Calu3 (cell line): ENCODE measurements at places on chromosomes 4 and X.
A peak's percentile ranks its signal among the peaks of the same experiment; 100 is the strongest.

- no peak for DNase-seq
These were observed 256.5 kb upstream of the FAT1 start for GRCh38 chr4:186979961-186980745.

GRCh38 chr4:10893395-10893794, 208.8 kb upstream of the CLNK start:
- peak; percentile 1 for DNase-seq

- DNase-seq = no peak
These were observed 79.5 kb upstream of the FAM9C start for GRCh38 chrX:13123857-13124345.

- no peak for DNase-seq
These were observed 217.6 kb downstream of the PTTG2 start for GRCh38 chr4:38177641-38178391.

DNA sequence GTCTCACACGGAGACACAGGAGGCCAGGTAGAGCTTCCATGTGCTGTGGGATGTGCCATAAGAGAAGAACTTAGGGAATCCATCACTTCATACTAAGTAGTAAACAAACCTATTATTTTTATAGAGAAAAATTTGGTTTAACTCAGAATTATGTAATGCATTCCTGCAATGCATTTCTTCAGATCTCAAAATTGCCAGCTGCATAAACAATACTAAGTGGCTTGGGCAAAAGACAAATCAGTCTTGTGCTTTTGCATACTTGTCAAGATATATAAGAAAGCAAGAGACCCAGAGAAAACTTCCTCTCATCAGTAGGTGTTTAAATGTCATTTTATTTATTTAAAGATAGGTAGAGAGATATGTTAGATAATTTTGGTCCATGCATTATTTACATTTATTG, 382.1 kb upstream of the CTSO start:
- no peak for DNase-seq

- no peak for DNase-seq
These were observed 221.7 kb downstream of the RBMX2 start for GRCh38 chrX:130623518-130623917.

DNA sequence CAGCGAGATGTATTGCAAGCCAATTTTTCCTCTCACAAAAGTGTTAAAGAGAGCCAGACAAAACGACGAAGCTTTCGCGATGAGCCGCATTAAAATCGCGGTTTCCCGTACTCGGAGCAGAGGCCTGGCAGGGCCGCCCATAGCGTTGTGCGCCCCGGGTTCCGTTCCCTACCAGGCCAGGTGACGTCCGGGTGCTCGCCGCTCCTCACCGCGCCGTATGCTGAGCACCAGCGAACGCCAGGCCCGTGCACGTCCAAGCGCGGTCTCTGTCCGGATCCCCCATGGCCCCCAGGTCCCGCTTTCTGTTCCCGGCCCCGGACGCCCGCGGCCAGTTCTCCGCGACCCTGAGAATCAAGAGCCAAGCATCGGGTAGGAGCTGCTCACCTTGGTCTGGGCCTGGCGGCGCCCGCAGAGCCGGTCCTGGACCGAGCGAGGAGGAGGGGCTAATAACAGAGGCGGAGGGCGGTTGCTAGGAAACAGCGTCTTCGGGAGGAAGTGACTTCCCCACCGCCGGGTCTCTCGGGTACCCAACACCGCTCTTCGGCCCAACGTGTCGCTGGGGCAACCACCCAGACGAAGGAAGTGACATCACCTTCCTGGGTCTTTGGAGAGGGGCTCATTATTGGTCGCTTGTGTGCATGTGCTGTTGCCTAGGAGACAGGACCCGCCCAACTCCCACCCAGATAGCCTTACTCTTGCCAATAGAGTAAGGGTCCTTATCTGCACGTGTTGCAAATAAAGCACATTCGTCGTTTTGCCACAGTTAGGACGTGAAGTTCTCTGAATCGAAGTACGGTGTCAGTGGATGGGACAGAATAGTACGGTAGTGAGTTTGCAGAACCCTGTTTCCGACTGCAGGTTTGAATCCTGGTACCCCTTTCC, at the start of gene MAP9:
Gene MAP9 (minus strand): TSS at position 579 of the 882 bp plus-strand sequence. CDS start 1,115 bp downstream, outside the sequence.
- DNase-seq = peak; percentile 90

- no peak for DNase-seq
These were observed 57.8 kb downstream of the SOD3 start for GRCh38 chr4:24853142-24853541.

- DNase-seq = no peak
These were observed 14.9 kb downstream of the HNRNPD start for GRCh38 chr4:82358847-82359246.

DNA sequence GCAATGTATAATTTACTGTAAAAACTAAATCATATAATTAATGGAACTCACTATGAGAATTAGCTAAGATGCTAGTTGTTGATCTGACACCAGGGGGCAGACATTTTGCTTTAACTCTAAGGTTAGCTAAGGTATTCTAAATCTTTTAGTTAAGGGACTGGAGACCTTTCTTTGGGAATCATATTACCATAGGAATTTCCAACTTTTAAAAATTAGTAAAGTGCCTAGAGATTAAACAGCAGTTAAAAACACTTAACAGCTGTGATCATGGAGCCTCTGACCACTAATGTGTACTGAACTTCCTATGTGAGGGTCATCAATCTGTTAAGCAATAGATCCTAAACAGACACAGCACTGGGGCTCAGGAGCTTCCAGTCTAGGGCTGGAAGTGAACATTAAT, 226.6 kb downstream of the NSUN7 start:
- DNase-seq = peak; percentile 56

DNA sequence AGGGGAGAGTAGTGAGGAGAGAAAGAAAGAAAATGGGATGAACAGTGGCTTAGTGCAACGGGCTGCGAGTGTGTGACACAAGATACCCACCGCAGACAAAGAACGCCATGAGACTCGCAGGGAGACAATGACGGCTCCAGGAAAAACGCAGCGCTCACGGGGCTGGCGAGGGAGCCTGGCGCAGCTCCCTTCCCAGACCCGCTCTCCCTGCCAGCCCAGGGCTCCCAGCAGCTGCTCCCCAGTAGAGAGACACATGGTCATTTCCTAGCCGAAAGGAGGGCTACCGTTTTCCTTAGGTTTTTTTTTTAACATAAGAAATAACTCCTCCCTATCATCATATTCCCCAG, 149.5 kb downstream of the MAML3 start:
- no peak for DNase-seq

- DNase-seq = no peak
These were observed 177.8 kb downstream of the RASL11B start for GRCh38 chr4:53039741-53040458.

DNA sequence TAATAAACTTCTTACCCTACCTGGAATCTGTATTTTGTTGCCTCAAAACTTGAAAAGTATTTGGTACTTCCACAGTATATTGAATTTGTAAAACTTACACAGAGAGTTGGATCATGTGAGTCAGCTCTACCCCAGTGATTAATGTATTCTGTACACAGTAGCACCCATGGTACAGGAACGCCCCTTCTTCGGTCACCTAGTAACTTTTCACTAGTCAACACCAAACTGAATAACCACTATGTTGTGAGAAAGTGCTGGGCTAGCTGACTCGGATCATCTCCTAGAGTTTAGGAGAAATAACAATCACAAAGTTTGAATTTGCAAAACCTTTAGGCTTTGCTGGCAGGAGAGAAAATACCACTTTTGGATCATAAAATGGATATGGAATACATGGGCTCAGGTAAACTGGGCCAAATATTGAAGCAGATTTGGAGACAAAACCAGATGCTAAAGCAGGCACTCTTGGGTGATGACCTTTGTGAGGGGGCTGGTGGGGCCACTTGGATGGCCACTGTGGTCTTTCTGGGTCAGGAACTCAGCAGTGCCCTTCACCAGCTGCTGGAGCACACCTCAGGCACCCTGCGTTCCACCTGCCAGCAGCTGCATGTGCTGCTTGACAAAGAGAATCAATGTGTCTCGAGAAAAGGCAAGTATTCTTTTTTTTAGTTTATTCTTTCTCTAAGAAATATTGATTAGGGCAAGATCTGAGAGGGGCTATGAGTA, at the start of gene DTHD1:
Gene DTHD1 (plus strand): TSS at position 233 of the 723 bp plus-strand sequence. CDS start 143 bp downstream, at position 376.
- DNase-seq = peak; percentile 14

- no peak for DNase-seq
These were observed 412.2 kb downstream of the PPP3CA start for GRCh38 chr4:100935090-100935489.

GRCh38 chr4:15636818-15637217, 18.3 kb downstream of the FBXL5 start:
- DNase-seq = no peak

DNA sequence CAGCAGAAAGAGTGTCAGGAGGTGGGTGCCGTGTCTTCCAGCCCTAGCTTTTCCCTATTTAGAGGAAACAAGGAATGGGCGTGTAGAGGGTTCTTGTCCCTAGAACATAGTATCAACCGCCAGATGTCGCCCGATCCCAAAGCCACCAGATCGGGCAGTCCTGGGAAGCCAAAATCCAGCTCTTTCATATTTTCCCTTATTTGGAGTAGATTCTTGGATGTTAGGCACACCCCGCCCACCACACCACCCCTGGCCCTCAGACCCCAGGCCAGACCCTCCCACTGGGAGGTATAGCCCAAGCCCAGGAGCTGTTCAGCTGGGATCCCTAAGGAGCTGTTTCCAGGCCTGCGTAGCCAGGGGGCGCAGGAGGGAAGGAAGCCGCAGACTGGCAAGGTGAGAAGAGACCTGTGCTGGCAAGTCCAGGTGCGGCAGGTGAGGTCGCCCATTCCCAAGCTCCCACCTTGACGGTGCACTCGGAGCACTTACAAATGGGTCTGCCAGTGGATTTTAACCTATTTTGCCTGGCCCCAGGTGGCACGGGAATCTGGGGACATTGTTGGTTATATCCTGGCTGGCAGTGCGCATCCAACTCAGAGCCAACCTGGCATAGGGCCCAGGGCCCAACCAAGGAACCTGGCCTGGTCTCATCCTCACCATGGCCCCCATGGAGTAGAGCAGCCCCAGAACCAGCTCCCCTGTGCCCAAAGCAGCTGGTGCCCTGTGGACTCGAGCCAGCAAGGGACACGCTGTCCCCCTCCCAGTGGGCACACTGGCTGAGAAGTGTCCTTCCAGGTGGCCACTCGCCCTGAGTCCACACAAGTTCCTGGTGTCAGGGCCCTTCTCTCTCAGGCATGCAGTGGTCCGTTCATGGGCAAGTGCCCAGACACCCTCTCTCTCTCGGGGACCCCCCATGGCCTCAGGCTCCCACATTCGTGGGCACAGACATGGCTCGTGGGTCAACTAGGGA, 811 bp downstream of the FLNA start:
- peak; percentile 90 for DNase-seq

GRCh38 chrX:23789386-23790154, 6.6 kb downstream of the SAT1 start:
- DNase-seq = no peak

DNA sequence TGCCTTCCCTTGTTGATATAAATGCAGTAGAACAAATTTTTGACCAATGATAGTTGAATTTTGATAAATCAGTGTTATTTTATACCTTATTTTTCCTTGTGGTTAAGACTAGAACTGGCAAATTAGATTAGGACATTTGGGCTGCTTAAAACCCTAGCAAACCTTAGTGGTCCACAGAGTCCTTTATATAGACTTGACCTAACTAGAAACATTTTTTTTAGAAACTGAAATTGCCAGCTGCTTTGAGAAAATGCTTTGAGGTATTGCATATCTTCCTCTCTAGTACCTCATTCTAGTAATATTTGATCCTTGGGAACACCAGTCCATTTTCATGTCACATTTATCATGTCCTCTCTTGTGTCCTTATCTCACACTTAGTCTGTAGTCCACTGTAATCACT, 580.3 kb downstream of the FSTL5 start:
- no peak for DNase-seq

- no peak for DNase-seq
These were observed 893.7 kb upstream of the SLIT2 start for GRCh38 chr4:19358015-19358414.

DNA sequence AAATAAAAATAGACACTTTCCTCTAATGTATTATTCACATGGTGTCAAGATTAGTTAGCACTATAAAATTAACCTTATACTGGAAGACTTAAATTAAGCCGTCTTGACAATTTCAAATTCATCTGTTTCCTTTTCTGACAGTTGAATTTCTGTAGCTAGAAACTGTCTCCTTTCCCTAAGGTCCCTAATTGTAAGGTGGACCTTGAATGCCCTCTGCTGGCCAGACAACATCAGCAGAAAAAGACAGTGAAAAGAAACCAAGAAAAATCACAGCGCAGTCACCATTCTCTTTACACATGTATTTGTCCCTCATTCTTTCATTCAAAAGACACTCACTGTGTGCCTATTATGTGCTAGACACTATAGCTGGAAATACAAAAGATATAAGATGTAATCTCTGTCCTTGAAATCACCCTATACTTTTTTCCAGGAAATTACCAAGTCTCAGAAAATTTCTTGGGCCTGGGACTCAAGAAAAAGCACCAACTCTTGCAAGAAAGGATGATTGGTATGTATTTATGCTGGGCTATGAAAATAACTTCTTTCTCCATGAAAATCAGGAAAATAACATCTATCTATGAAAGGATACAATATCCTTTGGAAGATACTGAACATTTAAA, 32.7 kb upstream of the AMBN start:
- DNase-seq = peak; percentile 53

DNA sequence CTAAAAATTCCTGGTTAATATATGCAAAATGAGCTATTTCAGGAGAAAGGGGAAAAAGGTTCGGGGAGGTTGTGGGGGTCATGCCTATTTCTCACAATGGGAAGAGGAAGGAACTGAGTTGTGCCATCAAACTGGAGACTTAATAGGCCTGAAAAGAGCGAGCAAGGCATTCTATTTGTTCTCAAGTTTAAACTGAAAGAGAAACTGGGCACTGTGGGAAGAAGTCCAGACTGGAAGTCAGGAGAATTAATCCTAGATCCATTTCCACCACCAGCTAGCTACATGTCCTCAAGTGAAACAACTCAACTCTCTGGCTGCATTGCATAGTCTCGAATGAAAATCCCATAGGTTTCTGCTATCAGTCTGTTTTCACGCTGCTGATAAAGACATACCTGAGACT, 50.6 kb downstream of the PPARGC1A start:
- no peak for DNase-seq

- DNase-seq = peak; percentile 54
These were observed 215.5 kb downstream of the APBB2 start for GRCh38 chr4:40998675-40999358.

DNA sequence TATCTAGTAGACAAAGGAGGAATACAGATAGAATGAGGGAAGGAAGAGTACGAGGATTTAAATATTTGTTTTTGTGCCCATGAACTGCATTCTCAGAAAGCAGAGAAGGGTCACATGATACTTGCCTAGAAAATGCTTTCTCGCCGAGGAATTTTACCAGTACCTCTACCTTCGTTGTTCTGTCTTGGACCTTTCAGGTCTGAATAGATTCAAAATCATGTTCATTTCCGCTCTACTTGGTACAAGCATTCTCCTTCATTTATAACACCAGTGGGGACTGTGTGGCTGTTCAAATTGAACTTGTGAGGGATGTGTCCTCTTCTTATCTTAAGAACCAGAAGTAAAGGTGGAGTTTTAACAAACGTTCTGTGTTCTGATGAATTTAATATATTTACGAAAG, 1.9 kb downstream of the USP38 start:
- DNase-seq = no peak
